ENCODE measurements at places on chromosomes 7 and 10.

DNA sequence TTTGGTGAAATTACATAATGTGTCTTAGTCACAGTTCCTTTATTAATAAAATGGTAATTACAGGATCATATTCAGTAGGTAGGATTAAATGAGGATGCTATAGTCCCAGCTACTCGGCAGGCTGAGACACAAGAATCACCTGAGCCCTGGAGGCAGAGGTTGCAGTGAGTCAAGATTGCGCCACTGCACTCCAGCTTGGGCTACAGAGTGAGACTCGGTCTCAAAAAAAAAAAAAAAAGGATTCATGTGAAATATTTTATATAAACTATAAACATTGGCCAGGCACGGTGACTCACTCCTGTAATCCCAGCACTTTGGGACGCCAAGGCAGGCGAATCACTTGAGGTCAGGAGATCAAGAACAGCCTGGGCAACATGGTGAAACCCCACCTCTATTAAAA is 197.9 kb downstream of the IMMP2L start:
- no peak for DNase-seq

DNA sequence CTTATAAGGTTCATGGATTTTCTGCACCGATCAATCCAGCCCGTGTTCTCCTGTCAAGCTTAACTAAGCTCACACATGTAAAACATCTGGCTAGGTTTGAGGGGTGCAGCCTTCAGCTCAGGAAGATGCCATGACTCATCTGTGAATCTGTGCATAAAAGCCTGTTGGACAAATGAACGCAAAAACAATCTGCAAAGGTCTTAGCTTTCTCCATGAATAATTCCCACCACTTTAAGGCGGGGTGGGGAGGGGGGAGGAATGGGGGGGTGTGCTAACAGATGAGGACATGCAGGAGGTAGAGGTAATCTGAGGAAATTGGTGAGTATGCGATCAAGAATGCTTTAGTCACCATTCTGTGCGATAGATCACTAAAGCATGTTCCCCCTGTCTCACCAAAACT is 4.8 kb downstream of the DOCK4 start:
- no peak for DNase-seq

DNA sequence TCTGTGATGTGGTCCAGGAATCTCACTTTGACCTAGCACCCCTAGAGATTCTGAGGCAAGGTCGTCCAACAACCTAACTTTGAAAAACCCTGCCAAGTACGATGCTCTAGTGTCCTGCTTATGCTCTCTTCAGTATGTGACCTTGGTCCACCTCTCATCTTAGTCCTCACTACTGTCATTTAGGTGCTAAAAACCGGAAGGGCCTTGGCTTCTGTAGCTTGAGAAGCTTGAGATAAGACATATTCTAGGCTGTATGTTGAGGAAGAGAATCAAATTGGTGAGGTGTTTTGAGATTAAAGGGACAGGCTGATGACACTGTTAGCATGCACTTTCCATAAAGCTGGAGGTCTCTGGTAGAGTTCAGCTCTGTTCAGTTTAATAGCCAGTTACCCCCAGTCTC is 57.0 kb upstream of the MTPN start:
- no peak for DNase-seq

DNA sequence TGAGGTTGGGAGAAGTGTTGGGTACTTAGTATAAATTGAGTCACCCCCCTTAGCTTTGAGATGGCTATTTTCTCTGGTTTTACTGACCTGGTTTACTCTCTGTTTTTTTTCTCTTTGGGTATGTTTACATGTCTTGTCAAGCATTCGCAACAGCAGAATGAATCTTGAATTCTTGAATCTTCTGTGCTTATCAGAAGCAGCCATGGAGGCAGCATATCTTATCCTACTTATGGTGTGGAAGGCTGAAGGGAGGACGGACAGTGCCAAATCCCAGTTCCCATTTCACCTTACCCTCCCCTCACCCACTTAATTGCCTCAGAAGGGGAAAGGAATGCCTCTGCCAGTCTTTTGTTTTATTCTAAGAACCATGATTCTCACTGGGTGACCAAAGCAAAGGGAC is 3.7 kb downstream of the SND1 start:
- no peak for DNase-seq

GRCh38 chr10:110016039-110016438 is 8.3 kb downstream of the ADD3 start:
- DNase-seq: no peak

- DNase-seq: no peak
Measured at GRCh38 chr7:2930310-2931033, 86.4 kb upstream of the GNA12 start.
